NCI-H748 treated with DMSO at 0.1 percent for 48 hours (cell line): ENCODE measurements at places on chromosomes 4 and X.

- no peak for DNase-seq
Measured at GRCh38 chr4:142929526-142929925, 83.4 kb upstream of the INPP4B start.

DNA sequence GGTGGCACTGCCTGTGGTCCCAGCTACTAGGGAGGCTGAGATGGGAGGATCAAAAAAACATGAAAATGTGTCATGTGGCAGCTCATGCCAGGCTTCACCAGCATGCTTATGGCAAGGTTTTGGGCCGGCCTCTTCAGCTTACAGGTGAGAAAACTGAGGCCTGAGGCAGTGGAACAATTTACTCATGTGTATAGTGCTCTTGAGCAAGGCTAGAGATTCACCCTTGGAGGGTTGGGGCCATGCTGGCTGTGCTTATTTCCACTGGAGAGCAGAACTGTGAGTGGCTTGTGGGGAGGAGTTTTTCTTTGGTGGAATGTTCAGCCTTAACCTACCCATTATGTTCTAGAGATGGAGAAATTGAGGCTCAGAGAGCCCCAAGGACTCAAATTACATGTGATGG, 31.8 kb downstream of the NSD2 start:
- DNase-seq, result no peak

- no peak for DNase-seq
Measured at GRCh38 chrX:103536732-103537131, 17.4 kb upstream of the RAB40A start.

- DNase-seq, result no peak
Measured at GRCh38 chr4:99208719-99209075, 10.3 kb downstream of the ADH6 start.

- DNase-seq, result no peak
Measured at GRCh38 chrX:69268611-69269010, 103.4 kb upstream of the PJA1 start.

DNA sequence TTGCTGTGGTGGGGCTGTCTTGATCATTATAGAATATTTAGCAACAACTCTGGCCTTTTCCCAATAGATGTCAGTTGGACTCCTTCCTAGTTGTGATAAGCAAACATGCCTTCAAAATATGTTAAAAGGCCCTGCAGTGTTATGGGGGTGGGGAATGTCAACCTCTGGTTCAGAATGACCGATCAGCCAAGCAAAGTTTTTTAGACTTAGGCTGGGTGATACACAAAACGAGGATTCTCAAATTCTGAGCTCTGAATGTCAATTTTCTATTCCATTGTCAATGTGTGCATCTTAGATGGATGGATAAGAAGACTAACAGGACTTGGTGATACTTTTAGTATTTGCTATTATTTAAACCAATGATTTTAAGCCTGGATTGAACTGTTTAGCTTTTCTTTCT, 940.0 kb upstream of the GRIA3 start:
- DNase-seq, result no peak

GRCh38 chrX:19343085-19343534, 617 bp upstream of the PDHA1 start:
- DNase-seq, result no peak

DNA sequence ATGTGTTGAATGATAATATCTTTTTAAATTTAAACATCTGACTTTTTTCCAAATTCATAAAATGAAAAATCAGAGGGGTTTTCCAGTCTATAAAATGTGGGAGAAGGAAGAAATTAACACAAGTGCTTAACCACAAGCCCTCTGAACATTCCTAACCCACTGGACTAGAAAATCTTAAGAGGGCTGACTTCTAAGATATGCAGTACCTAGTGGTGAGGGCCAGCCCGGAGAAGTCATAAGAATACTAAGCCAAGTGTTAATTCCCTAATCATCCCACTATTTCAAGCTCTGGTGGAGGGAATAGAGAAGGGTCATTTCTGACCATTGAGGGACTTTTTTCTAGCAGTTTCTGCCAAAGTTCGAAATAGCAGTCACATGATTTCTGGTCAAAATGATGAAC, 86.9 kb upstream of the NEIL3 start:
- DNase-seq, result no peak

DNA sequence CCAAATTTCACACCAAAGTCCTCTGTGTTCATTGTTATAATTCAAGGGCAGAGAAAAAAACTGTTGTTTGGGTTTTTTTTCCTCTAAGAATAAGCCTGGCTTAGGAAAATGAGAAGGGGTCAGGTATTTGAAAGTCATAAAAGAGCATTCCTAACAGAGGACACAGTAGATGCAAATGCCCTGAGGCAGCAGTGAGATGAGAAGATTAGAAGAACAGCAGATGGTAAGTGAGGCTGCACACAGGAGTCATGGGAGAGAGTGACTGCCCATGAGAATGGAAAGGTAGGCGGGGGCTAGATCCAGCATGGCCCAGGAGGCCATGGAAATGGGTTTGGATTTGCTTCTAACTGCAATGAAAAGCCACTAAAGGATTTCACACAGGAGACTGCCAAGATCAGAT, 107.5 kb upstream of the RBPJ start:
- no peak for DNase-seq

DNA sequence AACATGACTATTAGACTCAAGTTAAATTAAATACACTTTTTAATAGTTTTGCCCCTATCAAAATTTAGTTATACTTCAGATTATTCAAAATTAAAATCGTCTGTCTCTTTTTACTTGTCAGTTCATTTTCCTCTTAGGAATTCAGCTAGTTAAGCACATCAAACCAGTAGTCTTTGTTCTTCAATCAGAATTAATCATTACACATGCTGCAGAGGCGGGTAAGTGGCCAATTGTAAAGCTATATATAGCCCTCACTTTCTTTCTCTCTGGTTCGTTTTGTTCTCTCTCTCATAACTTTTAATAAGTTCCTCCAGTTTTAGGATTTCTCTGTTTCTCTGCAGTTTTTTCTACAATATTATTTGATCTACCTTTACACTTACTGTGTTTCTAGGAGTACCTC, 359.1 kb upstream of the PABPC4L start:
- DNase-seq, result no peak

GRCh38 chr4:186104890-186105646, 564 bp downstream of the FAM149A start:
- DNase-seq, result no peak

- peak; percentile 36 for DNase-seq
Measured at GRCh38 chrX:48897157-48897624, 377 bp downstream of the TIMM17B start.

DNA sequence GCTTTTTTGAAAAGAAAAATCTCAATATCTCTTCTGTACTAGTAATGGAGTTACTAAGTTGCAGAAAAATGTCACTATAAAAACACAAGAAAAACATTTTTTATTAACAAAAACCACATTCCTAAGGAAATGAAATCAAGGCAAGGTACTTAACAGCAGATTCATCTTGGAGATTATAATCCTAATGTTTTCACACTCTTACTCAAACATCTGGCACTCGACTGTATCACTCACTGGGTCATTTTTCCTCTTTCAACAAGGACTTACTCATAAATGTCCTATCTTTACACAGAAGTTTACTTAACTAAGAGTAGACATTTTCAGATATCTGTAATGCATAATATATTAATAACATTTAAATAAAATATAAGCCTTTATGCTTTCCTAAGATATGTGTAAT, 216.6 kb downstream of the NR3C2 start:
- no peak for DNase-seq

GRCh38 chr4:165620913-165621312, 242.1 kb downstream of the CPE start:
- no peak for DNase-seq

DNA sequence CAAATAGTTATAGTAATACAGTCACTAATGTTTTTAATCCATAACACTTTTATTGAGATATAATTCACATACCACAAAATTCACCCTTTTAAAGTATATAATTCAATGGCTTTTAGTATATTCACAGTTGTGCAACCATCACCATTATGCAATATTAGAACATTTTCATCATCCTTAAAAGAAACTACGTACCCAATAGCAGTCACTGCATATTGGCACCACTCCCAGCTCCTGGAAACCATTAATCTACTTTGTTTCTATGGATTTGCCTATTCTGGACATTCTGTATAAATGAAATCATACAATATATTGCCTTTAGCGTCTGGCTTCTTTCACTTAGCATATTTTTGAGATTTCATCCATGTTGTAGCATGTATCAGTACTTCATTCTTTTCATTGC, 99.3 kb downstream of the AMMECR1 start:
- DNase-seq, result no peak

GRCh38 chr4:131547506-131547981, 1601.5 kb upstream of the PCDH10 start:
- no peak for DNase-seq

- DNase-seq, result no peak
Measured at GRCh38 chr4:41142376-41143310, 71.7 kb downstream of the APBB2 start.

DNA sequence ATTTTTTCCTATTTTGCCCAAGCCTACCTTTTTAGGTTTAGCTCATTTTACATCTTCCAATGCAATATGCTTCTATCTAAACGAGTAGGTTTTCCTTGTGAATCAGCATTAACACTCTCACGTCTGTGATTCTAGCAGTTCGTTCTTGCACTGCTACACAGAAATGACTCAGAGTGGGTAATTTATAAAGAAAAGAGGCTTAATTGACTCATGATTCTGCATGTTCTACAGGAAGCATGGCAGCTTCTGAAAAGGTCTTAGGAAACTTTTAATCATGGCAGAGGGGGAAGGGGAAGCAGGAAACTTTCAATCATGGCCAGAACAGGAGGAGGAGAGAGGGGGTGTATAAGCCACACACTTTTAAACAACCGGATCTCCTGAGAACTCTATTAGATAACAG, 44.9 kb downstream of the SPANXN1 start:
- DNase-seq, result no peak

DNA sequence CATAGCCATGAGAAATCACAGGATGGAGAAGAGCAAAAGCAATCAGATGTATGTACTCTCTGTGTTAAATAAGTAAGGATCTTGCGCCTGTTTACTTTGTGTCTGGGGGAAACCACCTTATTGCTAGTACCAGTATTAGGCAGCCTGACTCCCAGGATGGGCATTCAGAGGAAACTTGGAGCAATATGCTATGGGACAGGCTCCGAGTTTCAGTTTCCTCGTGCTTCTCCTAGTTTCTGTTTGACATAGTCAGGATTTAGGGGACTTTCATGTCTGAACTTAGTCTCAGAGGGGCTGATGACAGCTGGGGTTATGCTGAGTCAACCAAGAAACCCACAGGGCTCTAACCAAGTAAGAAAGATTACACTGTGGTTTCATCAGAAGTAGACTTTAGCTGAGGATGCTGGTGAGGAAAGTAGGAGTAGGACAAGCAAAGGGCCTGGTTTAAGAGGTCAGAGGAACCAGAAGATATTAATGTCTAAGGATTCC, 13.5 kb downstream of the NSUN7 start:
- DNase-seq, result no peak

DNA sequence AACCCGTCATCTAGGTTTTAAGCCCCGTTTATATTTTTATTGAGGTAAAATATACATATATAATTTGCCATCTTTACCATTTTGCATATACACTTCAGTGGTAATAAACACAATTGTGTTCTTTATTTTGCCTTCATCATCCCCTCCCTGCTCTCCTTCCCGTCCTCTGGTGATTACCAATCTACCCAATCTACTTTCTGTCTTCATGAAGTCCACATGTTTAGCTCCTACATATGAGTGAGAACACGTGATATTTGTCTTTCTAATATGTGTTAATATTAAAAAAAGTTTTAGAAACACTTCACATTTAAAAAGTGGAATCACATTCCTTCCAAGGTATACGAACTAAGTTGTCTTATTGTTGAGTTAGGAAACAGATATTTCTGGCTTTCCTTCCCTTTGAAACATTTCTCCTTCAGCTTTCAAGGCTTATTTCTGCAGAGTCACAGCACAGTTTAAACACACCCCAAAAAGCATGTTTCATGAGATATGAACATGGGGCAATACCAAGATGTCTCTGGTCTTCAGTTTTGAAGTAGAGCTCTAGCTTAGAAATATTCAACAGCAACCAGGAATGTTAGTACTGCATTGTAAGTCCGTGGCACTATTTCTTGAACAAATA, 35.9 kb downstream of the GYPA start:
- no peak for DNase-seq

DNA sequence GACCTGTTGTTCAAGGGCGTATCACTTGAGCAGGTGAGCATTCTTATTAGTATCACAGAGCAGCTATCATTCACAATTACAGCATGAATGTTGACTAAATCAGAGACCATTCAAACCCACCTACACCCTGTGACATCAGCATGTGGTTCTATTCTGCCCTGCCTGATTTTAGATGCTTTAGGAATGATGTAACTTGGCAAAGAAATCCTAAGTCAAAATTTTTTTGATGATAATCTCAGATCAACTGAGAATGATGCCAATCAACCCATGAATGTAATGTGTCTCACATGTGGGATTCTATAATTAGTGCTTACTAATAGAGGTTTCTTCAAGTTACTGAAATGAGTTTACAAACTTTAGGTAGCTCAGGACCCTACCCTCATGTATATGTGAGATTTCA, 13.4 kb upstream of the CHIC2 start:
- DNase-seq, result no peak

DNA sequence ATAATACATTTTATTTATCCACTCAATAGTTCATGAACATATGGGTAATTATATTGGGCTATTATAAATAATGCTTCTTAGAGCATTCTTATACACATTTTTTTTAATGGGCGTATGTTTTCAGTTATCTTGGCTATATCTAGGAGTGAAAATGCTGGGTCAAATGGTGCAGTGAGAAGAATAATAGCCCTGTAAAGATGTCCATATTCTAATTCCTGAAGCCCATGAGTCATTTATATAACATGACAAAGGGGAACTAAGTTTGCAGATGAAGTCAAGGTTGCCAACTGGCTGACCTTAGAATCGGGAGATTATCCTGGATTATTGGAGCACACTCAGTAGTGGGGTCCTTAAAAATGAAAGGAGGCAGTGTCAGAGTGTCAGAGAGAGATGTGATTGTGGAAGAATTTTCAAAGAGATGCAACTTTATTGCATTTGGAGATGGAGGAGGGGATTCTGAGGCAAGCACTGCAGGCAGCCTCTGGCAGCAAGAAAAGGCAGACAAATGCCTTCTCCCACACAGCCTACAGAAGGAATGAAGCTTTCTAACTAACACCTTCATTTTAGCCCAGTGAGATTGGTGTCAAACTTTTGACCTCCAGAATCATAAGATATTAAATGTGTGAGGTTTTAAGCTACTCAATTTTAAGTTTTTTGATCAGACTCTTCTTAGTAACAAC, 106.1 kb upstream of the HS3ST1 start:
- no peak for DNase-seq
